ENCODE measurements at places on chromosomes 1 and 21.
A peak's percentile ranks its signal among the peaks of the same experiment; 100 is the strongest.

DNA sequence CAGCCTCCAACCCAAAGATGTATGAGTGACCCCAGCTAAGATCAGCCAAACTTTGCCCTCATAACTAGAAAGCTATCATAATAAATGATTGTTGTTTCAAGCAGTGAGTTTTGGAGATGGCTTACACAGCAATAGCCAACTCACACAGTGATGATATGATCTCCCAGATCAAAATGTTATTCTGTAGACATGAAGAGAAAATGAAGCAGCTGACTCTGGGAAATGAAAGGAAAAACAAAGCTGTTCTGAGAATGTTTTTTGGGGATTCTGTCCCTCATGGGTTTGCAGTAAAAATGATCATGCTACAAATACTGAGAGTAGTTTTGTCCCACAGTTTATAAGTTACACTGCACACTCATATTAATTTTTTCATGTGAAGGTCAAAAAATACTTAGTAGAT is 617.8 kb downstream of the MRPL39 start:
- DNase-seq: no peak

GRCh38 chr1:31669786-31670592 is 25.3 kb upstream of the PEF1 start:
- peak; percentile 56 for DNase-seq

DNA sequence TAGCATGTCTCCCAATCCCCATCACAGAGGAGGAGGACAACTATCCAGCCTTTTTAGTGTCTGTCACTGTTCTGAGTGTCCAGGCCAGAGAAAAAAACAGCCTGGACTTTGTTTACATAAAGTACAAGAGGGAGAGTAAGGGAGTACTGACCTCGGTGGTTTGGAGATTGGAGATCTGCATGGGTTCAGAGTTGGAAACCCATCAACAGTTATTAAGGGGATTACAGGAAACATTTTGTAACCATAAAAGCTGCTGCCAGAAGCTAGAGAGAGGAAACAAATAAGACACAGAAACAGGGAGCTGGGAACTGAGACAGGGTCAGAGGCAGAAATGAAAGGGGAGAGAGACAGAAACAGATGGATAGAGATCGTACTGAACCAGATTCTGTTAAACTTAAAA is 131.5 kb upstream of the CTTNBP2NL start:
- no peak for DNase-seq

DNA sequence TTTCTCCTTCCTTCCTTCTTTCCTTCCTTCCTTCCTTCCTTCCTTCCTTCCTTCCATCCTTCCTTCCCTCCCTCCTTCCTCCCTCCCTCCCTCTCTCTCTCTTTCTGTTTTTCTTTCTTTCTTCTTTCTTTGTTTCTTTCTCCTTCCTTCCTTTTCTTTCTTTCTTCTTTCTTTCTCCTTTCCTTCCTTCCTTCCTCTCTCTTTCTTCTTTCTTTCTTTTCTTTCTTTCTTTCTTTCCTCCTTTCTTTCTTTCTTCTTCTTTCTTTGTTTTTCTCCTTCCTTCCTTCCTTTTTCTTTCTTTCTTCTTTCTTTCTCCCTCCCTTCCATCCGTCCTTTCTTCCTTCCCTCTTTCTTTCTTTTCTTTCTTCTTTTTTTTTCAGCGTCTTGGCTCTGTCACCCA is 18.1 kb upstream of the IL19 start:
- no peak for DNase-seq

DNA sequence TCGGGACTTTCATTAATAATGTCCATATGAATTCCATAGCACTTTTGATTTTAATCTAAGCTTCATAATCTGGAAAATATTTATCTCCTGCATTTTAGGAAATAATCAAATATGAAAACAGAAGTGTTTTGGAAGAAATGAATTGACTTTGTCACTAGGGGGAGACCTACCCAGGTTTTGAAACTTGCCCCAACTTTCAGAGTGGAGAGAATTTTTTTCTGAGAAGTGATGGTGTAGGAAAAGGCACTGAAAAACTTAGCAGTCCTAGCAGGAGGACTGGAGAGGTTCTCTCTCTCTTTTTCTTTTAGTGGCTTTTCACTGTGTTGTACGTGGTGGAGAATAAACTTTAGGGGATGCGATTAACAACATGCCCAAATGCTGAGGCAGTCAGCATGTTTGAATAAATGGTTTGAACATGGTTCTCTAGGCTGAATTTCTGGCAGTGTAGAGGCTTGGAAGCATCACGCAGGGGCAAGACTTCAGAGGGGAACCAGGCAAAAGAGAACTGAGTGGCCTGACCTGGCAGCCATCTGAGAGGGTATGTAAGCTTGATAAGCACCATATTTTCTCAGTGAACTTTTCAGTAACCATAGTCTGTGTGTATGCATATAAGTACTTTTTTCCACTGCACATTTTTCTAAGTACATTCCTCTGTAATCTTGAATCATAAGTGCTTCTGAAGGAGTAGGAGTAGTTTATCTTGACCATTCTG is 68.3 kb upstream of the NEK7 start:
- DNase-seq: peak; percentile 9

- DNase-seq: no peak
Measured at GRCh38 chr1:12649971-12650421, 6.1 kb downstream of the AADACL4 start.

GRCh38 chr1:84892705-84893618 is at the start of gene LPAR3:
Gene LPAR3 (minus strand): TSS chr1:84893206. CDS start chr1:84866120, 27,086 bp downstream.
- DNase-seq: peak; percentile 43

DNA sequence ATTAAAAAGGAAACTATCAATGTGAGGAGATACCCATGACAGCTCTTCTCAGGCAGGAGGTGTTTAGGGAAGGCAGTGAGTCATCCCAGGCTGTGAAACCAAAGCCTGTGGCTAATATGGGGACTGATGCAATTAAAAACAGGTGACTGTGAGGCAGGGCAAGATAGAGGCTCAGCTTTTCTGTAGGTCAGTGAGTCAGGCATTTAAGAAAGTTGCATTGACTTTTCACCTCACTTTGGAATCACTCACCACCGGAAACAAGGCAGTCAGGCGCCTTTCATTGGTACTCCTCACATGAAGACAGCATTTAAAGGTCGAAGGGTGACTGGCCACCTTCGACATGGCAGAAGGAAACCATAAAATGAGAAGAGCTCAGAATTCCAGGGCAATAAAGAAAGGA is 54.5 kb downstream of the PAPPA2 start:
- DNase-seq: peak; percentile 6

GRCh38 chr1:241531195-241532161 is 700 bp upstream of the KMO start:
- DNase-seq: no peak

Data from MG63 (cell line).